ENCODE measurements at places on chromosomes 5 and 9. TPM values are rescaled to one million over a fixed set of nuclear protein-coding genes. Genes with fewer than 3 reads are reported as not detected.

The BAAT gene
- total RNA-seq = 0.13 TPM

The CBY3 gene
- total RNA-seq = not detected

The FAM151B gene
- total RNA-seq = 1.2 TPM

The SPDL1 gene
- total RNA-seq = 30.1 TPM

The CD74 gene
- total RNA-seq = 5.4 TPM

The MAPKAP1 gene
- total RNA-seq = 64.0 TPM
